DND-41 (cell line): ENCODE measurements at places on chromosomes 11 and 22.
A peak's percentile ranks its signal among the peaks of the same experiment; 100 is the strongest.

GRCh38 chr11:119797123-119797611 is 68.2 kb upstream of the NECTIN1 start:
- no peak overlapping the region for H3K4me3 ChIP-seq
- DNase-seq: no peak
- no peak overlapping the region for H3K27ac ChIP-seq
- H3K36me3 ChIP-seq: no peaks in the 10 kb centered on the region
- H3K4me1 ChIP-seq: no peaks in the 10 kb centered on the region
- H3K27me3 ChIP-seq: peaks cover 15% of the 10 kb centered on the region

- H3K27ac ChIP-seq: no peak overlapping the region
- no peak for DNase-seq
- no peaks in the 10 kb centered on the region for H3K36me3 ChIP-seq
- H3K4me3 ChIP-seq: no peak overlapping the region
Observed at GRCh38 chr22:18063306-18063705, 14.5 kb upstream of the PEX26 start.

- no peak for DNase-seq
- H3K4me1 ChIP-seq: 0 out of 2 replicates have a peak, but pooled peaks cover 5% of the 10 kb centered on the region
- no peaks in the 10 kb centered on the region for H3K27me3 ChIP-seq
- H3K4me3 ChIP-seq: no peak overlapping the region
Observed at GRCh38 chr22:31956360-31956759, 12.0 kb downstream of the YWHAH start.

GRCh38 chr22:19447330-19448075 is at the start of gene C22orf39:
Gene C22orf39 (minus strand): TSS chr22:19447711. CDS start chr22:19447688, 23 bp downstream.
- peak; percentile 95 for DNase-seq
- H3K4me1 ChIP-seq: peaks cover 53% of the 10 kb centered on the region
- no peaks in the 10 kb centered on the region for H3K27me3 ChIP-seq
- H3K27ac ChIP-seq: peak within 1 kb of the TSS; percentile 90
- peak within 1 kb of the TSS; percentile 92 for H3K4me3 ChIP-seq

DNA sequence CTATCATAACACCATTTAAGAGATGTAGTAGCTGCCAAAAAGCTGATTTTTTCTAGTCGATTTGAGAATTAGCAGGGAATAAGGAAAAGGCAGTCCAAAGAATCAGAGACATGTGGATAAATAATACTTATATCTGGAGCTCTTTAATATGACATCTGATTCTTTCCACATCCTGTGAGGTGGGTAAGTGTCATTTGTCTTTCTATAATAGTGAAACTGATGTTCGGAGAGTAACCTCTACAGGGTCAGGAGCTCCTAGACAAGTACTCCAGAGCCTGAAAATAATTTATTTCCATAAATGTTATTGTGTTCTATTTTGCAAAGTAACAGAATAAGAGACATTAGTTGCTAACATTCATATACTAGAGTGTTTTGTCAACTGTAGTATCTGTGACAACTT is 367.6 kb downstream of the DYNC2H1 start:
- no peaks in the 10 kb centered on the region for H3K27me3 ChIP-seq
- DNase-seq: no peak
- H3K4me1 ChIP-seq: no peaks in the 10 kb centered on the region
- H3K27ac ChIP-seq: no peak overlapping the region
- no peaks in the 10 kb centered on the region for H3K36me3 ChIP-seq

DNA sequence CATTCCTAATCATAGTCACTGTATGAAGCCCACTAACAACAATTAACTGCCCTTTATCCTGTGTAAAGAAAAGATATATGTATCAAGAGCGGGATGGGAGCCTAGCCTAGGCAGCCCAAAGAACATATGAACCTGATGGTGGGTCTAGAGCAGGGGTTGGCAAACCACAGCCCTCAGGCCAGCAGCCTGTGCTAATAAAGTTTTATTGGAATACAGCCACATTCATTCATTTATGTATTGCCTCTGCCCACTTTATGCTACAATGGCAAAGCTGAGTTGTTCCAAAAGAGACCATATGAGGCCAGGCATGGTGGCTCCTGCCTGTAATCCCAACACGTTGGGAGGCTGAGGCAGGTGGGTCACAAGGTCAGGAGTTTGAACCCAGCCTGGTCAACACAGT is 13.5 kb downstream of the PRR14L start:
- DNase-seq: no peak
- H3K4me3 ChIP-seq: no peak overlapping the region
- no peaks in the 10 kb centered on the region for H3K27me3 ChIP-seq
- no peaks in the 10 kb centered on the region for H3K4me1 ChIP-seq

- H3K27me3 ChIP-seq: no peaks in the 10 kb centered on the region
- no peaks in the 10 kb centered on the region for H3K36me3 ChIP-seq
- H3K27ac ChIP-seq: no peak overlapping the region
- H3K4me1 ChIP-seq: no peaks in the 10 kb centered on the region
Observed at GRCh38 chr11:75118577-75118976, 21.9 kb upstream of the OR2AT4 start.

- H3K27ac ChIP-seq: no peak overlapping the region
- H3K36me3 ChIP-seq: no peaks in the 10 kb centered on the region
- peaks cover 10% of the 10 kb centered on the region for H3K27me3 ChIP-seq
- no peak overlapping the region for H3K4me3 ChIP-seq
- no peak for DNase-seq
- no peaks in the 10 kb centered on the region for H3K4me1 ChIP-seq
Observed at GRCh38 chr11:119580081-119580480, 148.9 kb downstream of the NECTIN1 start.

DNA sequence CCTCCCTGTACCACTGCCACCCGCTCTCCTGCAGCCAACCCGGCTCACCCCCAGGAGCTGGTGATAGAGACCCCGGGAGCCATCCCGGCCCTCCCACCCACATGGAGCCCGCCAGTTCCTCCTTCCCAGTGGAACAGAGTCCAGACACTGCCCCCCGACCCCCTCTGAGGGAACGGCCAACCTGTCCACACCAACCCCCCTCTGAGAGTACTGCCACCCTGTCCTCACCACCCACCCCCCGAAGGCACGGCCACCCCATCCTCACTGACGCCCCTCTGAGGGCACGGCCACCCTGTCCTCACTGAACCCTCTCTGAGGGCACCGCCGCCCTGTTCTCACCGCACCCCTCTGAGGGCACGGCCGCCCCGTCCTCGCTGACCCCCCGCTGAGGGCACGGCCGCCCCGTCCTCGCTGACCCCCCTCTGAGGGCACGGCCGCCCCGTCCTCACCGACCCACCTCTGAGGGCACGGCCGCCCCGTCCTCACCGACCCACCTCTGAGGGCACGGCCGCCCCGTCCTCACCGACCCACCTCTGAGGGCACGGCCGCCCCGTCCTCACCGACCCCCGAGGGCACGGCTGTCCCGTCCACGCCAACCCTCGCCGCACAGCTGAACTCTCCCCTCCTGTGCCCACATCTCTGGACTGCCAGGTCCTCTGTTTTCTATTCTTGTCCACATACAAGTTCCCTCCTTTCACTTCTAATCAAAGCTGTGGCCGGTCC is 18.0 kb downstream of the TOLLIP start:
- no peaks in the 10 kb centered on the region for H3K4me1 ChIP-seq
- DNase-seq: no peak

- no peak overlapping the region for H3K4me3 ChIP-seq
- H3K27me3 ChIP-seq: no peaks in the 10 kb centered on the region
- no peak overlapping the region for H3K27ac ChIP-seq
- DNase-seq: no peak
Observed at GRCh38 chr11:99277281-99277680, 256.5 kb downstream of the CNTN5 start.

GRCh38 chr22:38957046-38957770 is at the start of gene APOBEC3A:
Gene APOBEC3A (plus strand): TSS chr22:38957609. CDS start chr22:38957692, 83 bp downstream.
- no peak within 1 kb of the TSS for H3K27ac ChIP-seq
- no peak within 1 kb of the TSS for H3K4me3 ChIP-seq
- no peak for DNase-seq
- H3K36me3 ChIP-seq: no peaks in the 10 kb centered on the region
- peaks cover 7% of the 10 kb centered on the region for H3K27me3 ChIP-seq

DNA sequence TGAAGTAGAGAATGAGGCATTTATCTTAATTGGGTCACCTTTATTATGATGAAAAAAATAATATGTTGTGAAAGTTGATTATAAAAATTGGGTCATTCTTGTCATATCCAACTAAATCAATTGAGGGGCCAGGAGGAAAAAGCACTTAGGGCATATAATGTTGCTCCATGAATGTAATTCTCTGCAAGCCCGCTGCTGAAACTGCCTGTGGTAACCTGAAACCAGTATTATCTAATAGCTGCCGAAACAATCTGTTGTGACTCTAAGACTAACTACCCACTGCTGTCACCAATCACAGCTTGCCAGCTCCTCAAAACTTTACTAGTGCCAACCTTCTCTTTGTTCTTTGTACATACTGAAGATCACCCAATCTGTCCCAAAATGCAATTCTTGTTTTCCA is 115.8 kb downstream of the ATG16L2 start:
- H3K4me3 ChIP-seq: no peak overlapping the region
- DNase-seq: no peak
- H3K4me1 ChIP-seq: no peaks in the 10 kb centered on the region

- H3K27me3 ChIP-seq: peaks cover 13% of the 10 kb centered on the region
- no peaks in the 10 kb centered on the region for H3K36me3 ChIP-seq
- H3K4me1 ChIP-seq: no peaks in the 10 kb centered on the region
- H3K4me3 ChIP-seq: no peak overlapping the region
Observed at GRCh38 chr11:10590218-10590915, 21.9 kb upstream of the LYVE1 start.

GRCh38 chr22:29226351-29226981 is 20.8 kb downstream of the EMID1 start:
- H3K4me3 ChIP-seq: no peak overlapping the region
- peaks cover 18% of the 10 kb centered on the region for H3K36me3 ChIP-seq
- H3K27me3 ChIP-seq: no peaks in the 10 kb centered on the region
- no peaks in the 10 kb centered on the region for H3K4me1 ChIP-seq
